Lung microvascular endothelial cell (primary cell): ENCODE measurements at places on chromosomes 1 and 21.
A peak's percentile ranks its signal among the peaks of the same experiment; 100 is the strongest.

- no peak for DNase-seq
Observed at GRCh38 chr1:116372191-116372590, 853 bp upstream of the ATP1A1 start.

DNA sequence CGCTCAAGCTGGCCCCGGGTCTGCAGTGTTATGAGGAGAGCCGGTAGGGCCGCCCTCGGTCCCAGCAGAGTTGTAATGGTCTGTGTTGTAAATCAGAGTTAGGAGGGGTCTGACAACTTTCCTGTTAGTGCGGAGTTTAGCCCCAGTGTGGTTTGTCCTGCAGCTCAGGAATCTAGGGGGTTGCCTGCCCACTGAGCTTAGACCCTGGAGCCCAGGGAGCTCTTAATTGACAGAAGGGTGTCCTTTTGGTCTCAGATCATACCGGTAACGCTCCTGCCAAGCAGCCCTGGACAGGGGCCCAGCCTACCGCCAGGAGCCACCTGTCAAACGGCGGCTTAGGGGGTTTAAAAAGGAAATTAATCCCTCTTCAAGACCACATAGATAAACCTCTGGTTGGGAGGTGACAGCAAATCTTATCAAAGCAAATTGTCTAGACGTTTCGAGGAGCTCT, 164.4 kb downstream of the DYRK1A start:
- DNase-seq = no peak

DNA sequence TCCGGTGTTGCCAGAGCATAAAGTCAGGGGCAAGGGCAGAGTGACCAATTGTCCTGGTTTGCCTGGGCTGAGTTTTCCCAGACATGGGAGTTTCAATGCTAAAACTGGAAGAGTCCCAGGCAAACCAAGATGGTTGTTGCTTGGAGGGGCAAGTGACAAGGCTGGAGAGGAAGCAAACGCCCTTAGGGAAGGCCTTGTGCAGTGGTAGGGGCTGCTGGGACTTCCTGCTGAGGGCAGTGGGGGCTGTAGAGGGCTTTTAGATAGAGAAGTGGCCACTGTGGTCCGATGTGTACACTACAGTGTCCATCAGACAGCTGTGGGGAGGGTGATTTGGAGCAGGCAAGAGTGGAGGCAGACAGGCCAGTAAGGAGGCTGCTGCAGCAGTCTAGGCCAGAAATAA, 7.0 kb upstream of the CELA2A start:
- DNase-seq = no peak

DNA sequence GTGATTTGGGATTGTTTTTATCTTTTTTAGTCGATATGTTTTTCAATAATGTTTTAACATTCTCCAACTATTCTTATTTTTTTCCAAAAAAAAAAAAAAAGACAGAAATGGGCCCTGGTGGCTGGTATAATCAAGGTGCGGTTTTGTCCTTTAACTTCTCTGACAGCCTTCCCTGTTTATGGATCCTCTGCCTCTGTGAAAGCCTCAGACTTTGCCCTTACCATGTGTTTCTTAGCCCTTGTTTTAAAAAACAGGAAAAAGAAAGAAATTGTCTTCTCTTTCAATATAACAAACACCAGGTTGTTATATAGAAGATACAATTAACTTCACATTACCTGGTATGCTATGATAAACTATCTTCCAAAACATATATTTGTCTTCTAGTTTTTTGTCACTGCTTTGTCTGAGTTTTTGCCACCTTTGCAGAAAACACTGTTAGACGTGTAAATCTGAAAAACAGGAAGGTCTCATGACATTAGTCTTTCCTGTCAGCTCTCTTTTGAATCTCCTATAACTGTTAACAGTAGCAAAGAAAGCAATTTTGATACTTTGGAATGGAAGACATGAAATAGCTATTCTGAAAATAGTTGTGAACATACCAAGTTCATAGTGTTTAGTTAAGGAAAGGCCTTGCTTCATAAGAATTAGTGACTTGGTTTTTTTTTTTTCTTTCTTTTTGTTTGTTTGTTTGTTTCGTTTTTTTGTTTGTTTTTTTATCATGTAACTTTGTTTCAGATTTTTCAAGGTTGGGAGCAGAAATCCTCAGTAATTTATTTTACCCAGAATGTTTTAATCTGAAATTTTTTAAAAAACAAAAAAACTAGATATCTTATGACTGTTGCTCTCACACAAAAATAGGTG, 31.7 kb upstream of the CACYBP start:
- DNase-seq = peak; percentile 66

DNA sequence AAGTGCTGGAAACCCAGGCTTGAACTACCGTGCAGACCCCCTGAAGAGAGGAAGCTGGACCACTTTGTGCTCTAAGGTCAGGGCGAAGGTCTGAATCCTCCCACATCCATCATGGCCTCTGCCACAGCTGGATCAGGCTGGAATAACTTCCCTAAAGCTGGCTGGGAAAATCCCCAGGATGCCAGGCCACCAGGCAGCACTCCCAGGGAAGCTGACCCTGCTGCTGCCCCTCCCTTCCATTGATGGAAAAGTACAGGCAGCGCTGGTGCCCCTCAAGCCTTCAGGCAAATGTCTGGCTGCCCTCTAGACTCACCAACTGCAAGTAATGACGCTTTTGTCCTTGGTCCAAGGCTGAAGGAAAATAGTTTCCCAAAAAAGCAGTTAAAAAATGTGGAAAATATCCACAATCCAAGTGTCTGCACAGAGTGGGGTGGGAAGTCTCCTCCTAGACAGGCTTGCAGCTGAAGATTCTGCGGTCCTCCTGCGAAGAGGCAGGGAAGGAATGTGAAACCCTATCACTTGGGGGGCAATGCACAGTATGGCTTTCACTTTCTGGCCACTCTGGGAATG, 39.9 kb upstream of the TSPAN2 start:
- no peak for DNase-seq

DNA sequence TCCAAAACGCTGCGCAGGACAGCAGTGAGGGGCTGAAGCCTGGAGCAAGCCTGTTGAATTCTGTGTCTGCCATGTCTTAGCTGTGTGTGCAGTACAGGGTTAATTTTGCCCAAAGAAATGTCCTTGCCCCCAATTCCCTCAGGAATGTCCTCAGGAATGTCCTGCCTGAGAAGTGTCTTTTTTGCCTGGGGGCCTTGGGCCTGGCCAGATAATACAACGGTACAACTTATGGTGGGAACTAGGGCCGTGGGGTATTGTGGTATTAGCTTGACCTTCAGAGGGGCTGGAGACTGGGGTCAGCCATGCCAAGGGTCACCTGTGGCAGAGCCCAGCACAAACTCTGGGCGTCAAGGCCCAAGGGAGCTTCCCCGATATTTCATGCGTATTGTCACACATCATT, 107.7 kb downstream of the AJAP1 start:
- no peak for DNase-seq

- no peak for DNase-seq
Observed at GRCh38 chr1:5448486-5448885, 543.7 kb downstream of the NPHP4 start.

GRCh38 chr1:72827278-72827677, 544.9 kb upstream of the NEGR1 start:
- no peak for DNase-seq

GRCh38 chr1:208714323-208714722, 470.1 kb upstream of the PLXNA2 start:
- DNase-seq = no peak

DNA sequence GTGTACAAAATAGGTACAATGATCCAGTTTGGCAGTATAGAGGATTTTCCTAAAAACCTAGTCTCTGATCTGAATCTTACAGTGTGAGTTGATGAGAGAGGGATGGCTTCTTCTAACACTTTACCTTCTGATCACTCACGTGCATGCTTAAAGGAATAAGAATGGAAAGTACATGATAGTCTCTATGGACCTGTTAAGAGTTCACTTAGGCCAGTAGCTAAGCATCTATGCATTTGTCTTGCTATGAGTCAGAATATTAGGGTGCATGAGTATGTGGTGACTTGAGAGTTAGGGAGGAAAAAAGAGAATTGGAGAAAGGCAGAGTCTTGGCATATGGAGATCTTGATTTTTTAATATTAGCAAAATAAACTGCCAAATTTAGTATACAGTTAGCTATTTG, 206.3 kb downstream of the COL11A1 start:
- DNase-seq = no peak

DNA sequence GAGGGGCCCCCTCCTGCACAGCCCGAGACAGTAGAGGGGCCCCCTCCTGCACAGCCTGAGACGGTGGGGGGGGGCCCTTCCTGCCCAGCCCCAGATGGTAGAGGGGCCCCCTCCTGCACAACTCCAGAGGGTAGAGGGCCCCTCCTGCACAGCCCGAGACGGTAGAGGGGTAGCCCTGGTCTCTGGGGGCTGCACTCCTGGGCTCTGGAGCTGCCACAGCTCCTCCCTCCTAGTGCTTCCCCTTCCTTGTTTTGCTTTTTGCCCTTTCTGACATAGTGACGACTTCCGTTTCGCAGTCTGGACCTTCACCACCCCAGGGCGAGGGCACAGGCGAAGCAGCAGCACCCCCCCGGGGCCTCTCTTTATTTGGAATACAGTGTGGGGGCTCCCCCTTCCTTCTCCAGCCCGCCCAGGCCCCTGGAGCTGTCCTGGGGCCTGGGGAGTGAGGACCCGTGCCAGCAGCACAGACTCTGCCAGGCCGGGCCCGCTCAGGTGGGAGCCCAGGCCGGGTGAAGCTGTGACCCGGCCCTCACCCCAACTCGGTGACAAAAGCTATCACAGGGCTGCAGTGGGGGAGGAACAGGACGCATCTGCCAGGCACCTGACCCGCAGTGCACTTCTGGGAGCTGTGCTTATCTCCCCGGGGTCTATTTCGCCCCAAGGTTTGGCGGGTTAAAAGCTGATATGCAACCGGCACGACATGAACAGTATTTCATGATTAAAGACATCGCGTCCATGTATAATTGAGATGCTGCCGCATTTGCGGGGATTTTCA, 1.1 kb upstream of the PRXL2B start:
- DNase-seq = peak; percentile 55

DNA sequence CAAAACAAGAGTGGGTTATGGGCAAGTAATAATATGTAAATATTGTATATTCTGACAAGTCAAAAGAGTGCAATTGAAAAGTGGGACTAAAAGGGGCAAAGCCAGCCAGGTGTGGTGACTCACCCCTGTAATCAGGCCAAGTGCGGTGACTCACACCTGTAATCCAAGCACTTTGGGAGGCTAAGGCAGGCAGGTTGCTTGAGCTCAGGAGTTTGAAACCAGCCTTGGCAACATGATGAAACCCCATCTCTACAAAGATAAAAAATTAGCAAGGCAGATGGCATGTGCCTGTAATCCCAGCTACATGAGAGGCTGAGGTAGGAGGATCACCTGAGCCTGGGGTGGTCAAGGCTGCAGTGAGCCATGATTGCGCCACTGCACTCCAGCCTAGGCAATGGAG, 304.0 kb downstream of the HHIPL2 start:
- DNase-seq = no peak
